ENCODE measurements at places on chromosomes 16 and 17.

GRCh38 chr16:1308036-1308976 lies 1.1 kb upstream of the UBE2I start:
- DNase-seq: no peak

- DNase-seq: no peak
Measured at GRCh38 chr17:76492989-76493501, 8.2 kb downstream of the RHBDF2 start.

DNA sequence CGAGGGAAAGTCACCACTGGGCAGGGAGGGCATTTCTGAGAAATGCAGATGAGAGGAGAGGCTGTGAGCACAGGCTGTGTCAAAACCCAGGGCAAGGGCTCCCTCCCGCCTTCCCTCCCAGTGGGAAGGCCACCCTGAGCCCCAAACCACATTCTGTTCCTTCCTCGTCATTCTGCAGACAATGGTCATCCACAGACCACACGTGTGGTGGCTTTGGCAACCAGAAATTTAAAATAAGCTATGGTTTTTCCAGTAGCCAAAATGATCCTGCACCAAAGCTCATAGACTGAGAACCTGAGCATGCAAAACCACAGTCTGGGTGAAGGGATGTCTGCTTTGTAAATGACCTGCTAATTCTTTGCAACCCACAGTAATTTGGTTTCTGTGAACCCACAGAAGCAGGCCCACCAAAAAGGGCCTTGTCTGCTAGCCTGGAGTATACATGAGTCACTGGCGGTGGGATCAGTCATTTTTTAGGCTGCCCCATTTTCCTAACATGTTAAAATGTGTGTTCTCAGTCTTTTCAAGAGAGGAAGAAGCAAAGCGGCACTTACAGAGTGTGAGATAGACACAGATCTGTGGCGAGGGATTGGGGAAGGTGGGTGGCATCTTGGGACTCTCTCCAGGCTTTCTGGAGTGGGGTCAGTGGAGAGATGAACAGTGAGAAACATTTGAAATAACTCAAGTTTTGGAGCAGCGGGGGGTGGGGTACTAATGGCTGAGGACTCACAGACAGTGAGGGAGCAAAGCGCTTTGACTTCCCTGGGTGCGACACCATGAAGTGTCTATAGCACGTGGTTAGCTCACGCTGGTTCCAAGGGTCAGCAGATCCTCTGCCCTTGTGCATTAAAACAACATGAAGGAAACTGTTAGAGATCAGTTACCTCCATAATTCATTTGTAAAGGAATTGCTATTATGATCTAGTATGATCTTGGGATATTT lies 20.5 kb downstream of the GRB7 start:
- DNase-seq: no peak

- DNase-seq: no peak
Measured at GRCh38 chr17:44353672-44354331, 8.7 kb downstream of the GRN start.

- DNase-seq: no peak
Measured at GRCh38 chr16:1859650-1860049, 12.3 kb downstream of the MEIOB start.

- no peak for DNase-seq
Measured at GRCh38 chr16:86681031-86681756, 102.8 kb downstream of the FOXL1 start.

- no peak for DNase-seq
Measured at GRCh38 chr17:81160306-81160705, 5.0 kb upstream of the PVALEF start.

DNA sequence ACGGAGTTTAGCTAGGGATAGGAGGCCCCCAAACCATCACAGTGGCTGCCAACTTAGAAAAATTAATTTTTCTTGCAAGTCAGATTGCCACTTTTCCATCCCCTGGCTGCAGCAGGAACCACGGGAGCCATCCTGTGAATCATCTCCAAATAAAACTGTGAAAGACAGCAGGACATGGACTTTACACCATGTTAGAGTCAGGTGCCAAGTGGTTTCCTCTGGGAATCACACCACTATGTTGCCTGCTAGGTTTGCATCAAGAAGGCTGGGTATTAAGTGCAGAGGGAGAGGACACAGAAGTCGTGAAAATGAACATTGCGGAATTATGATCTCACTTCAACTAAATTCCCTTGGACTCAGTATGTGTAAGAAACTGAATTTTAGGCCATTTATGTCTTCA lies 471.3 kb upstream of the GOT2 start:
- no peak for DNase-seq

- no peak for DNase-seq
Measured at GRCh38 chr16:72189865-72190371, 18.0 kb upstream of the PMFBP1 start.

DNA sequence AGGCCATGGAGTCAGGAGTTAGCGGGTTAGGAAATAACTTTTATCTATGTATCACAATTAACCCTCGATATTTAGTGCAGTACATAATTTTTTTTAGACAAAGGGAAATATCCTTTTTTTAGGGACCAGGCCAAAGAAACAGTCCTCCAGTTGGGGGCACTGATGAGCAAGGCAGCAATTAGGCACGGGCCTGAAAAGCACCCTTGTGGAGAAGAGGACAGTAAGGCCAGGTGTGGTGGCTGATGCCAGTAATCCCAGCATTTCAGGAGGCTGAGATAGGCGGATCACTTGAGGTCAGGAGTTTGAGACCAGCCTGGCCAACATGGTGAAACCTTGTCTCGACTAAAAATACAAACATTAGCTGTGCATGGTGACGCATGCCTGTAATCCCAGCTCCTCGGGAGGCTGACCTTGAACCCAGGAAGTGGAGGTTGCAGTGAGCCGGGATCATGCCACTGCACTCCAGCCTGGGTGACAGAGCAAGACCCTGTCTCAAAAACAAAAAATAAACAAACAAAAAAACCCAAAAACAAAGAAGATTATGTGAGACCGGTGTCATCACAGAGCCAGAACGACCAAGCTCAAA lies 158.3 kb upstream of the NOL11 start:
- no peak for DNase-seq

DNA sequence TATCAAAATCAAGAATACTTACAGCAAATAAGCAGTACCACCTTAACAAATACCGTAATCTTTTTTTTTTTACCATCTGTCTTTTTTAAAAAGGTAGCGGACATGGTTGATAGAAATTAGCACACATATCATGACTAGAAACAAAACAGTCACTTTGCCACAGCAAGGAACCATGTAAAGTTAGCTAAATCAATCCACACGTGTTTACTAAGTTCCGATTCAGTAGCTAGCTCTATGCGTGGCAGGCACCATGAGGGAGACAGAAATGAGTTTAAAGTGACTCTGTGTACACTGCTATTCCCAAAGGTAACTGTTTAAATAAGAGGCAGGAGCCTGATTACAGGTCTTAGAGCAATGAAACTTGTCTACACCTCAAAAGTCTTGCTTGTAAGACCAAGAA lies 108.6 kb downstream of the XYLT1 start:
- DNase-seq: no peak

DNA sequence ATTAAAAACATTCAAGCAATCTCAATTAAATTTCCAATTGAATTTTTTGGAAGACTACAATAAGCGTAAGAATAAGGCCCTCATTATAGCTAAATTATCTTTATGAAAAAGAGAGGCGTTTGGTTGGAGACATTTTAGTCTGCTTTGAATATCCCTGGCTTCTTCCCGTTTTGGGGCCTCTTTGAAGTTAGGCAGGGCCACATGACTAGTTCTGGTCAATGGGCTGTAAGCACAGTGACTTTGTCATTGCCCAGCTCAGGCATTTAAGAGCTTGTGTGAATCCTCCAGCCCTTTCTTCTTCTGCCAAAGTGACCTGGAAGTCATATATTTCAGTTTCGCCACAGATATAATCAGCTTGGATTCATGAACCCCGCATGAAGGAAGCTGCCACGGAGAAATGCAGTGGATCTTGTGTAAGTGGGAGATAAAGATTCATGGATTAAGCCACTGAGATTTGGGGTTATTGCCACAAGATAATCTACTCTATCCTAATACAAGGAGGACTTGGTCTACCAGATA lies 21.7 kb upstream of the UBTF start:
- DNase-seq: no peak

DNA sequence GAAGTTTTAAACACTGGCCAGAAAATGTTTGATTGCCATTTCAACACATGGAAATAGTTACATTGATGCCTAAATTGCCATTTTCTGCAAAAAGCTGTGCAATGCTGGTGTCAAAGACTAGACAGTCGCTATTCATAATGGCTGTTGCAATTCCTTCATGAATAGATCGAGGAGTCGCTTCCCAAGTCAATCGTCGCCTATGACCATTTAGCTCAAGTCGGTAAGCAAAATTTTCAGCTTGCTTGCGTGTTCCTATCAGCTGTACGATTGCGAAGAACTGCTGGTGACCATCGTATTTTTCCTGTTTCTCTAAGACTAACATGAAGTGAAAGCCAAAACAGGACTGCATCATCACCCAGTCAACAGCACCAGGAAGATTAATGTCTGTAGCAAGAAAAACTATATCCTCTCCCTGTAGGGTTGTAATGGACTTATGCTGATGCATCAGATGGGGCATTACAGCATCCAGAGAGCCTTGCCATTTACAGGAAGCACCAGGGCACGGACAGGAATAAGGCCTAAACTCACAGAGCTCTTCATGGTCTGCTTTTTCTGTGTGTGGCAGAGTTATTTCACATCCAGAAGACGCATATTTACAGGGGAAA lies 23.6 kb downstream of the SIAH1 start:
- no peak for DNase-seq

DNA sequence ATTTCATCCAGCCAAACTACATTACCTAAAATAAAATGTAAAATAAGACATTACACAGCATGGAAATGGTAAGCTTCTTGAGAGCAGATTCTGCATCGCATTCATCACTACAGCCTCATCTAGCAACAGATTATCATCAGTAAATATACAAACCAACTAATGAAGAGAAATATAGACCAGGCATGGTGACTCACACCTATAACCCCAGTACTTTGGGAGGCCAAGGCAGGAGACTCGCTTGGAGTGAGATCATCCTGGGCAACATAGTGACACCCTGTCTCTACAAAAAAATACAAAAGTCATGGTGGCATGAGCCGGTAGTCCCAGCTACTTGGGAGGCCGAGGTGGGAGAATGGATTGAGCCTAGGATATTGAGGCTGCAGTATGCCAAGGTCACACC lies 19.9 kb downstream of the NCBP3 start:
- no peak for DNase-seq

Data from stimulated activated CD8-positive, alpha-beta memory T cell treated with anti-CD3 and anti-CD28 coated beads, Interleukin-7, amount 100 ng/mL, for 24 hours (primary cell).